ENCODE measurements at places on chromosomes 7 and 10.

GRCh38 chr7:35971133-35971891 is 170.5 kb downstream of the SEPTIN7 start:
- DNase-seq, result no peak

DNA sequence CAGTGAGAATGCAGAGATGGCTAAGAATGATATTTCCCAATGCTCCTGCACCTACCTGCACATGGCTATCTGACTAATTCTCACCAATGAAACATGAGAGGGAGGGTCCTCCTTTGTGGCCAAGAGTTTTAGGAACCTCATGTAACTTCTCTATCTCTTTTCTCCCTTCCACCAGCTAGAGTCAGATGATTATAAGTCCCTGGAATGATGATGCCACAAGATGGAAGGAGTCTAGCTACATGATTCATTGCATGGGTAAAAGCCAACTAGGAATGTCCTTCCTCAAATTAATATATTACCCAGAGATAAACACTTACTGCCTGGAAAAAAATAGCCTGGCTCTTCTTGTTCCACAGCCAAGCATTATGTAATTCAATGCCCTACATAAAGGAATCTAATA is 55.1 kb upstream of the AASS start:
- DNase-seq, result no peak

DNA sequence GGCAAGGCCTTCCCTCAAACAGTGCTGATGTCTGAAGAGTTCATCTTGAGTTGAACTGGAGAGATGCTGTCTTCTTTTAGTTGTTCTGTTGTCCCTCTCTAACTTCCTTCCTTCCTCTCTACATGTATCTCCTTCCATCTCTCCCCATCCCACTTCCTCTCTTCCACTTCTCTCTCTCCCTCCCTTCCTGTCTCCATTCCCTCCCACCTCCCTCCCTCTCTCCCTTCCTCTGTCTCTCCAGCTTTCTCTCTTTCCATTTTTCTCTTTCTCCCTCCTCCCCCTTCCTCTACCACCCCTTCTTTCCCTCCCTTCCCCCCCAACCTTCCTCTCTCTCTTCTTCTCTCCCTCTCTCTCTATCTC is 40.7 kb upstream of the TNS3 start:
- no peak for DNase-seq

DNA sequence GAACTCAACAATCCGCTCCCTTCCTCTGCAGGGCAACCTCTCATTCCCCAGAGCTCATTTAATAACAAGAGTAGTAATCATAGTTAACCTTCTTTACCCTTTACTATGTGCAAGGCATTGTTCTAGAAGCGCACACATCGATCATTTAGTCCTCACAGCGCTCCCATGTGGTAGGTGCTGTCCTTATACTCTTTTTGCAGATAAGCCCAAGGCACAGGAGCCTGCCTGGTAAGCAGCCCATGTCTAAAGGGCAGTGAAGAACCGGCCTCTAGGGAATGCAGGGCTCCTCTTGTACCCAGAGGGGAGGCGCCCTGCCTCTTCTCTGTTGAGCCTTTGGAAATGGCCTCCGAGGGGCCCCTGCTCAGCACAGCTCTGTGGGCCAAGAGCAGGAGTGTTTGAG is 14.3 kb downstream of the CHST3 start:
- DNase-seq, result no peak

DNA sequence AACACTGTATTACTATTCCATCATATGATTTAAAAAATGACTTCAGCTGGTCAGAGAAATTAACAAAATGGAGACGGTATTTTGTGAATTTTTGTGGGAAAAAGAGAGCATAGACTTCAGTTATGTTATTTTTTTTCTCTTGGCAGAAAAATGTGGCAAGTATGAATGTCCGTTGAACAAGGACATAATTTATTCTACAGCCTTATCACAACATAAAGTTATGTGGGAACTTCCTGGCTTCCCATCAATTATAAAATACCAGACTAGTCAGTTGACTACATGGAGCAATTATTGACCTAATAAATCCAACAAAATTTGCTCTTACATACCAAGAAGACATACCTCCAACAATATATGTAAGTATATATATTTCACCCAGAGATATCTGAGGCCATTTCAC is 88.6 kb upstream of the PPP1R3A start:
- DNase-seq, result no peak

GRCh38 chr10:79349766-79350406 is 2.6 kb downstream of the PPIF start:
- no peak for DNase-seq

GRCh38 chr7:29091715-29092114 is 54.6 kb downstream of the CPVL start:
- no peak for DNase-seq

DNA sequence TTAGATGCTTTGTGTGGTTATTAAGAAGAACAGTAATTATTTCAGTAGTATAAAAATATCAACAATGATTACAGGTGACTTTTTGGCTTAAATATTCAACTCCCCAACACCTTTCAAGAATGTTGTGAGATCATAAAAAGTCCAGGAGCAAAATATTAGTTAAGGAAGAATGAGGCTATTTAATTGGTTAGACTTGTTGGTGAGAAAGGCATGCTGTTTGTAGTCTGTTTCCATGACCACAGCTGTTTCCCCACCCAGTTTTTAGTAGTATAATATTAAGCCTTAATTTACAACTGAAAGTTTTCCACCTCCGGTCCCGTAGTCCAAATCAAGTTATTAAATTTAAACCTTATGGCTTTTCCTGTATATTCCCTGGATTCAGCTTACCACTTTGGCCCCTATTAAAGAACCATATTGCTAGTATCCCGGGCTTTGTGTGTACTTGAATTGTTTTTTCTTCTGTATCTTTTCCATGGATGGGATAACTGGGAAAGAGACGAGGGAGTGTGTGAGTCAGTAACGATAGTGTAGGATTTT is 133.3 kb downstream of the CELF2 start:
- DNase-seq, result no peak

- no peak for DNase-seq
Measured at GRCh38 chr7:90850471-90850870, 254.3 kb downstream of the CDK14 start.

DNA sequence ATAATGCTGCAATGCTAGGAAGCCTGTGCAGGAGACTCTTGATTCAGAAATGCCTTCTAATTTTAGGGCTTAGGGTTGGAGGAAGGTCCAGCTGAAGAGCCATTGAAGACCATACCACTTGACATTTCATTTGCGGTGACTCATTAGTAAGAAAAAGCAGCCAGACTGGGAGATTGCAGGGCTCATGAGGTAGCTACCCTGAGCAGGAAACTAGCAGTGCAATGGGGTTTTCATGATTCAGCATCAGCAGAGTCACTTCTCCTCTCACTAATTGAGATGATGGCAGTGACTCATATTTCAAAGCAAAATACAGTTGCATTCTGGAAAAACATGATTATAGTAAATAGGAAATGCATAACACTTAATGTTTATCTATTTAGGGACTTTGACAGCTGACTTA is 434.1 kb downstream of the DNAJB9 start:
- no peak for DNase-seq

GRCh38 chr7:26627891-26628341 is 236.5 kb downstream of the SKAP2 start:
- DNase-seq, result no peak

- no peak for DNase-seq
Measured at GRCh38 chr10:80407812-80408241, 524 bp upstream of the PRXL2A start.

DNA sequence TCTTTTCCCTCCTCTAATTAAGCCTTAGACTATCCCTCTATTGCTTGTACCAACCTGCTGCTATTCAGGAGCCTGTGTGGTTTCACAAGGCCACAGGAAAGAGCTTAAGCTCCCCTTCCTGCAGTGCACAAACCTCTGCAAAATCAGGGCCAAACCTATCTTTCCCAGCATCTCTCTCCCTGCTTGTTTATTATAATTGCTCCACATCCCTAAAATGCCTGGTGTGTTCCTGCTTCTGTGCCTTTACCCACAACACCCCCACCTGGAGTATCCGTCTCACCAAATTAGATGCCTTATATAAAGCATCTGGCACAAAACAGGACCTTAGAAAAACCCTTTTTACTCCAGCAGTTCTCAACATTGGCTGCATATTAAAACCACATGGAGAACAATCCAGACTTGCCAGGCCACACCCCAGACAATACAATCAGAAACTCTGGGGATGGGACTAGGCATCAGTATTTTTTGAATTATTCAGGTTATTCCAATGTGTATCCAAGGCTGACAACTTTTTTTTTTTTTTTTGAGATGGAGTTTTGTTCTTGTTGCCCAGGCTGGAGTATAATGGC is 16.7 kb downstream of the SEC31B start:
- no peak for DNase-seq

GRCh38 chr7:107982042-107982840 is 20.7 kb downstream of the LAMB1 start:
- no peak for DNase-seq

DNA sequence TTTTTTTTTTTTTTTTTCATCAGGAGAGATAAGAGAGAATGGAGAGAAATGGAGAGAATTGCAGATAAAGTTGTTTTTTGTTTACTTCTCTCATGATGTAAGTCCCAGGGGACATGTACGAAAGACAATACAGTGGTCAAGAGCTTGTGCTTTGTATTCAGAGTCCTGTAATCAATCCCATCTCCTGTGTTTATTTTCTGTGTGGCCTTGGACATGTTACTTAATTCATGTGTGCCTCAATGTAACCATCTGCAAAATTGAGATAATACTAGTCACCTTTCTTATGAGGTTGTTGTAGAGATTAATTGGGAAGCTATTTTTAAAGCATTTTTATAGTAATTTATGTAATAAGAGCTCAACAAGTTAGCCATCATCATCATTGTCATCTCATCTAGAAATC is 117.5 kb downstream of the CDK14 start:
- no peak for DNase-seq

DNA sequence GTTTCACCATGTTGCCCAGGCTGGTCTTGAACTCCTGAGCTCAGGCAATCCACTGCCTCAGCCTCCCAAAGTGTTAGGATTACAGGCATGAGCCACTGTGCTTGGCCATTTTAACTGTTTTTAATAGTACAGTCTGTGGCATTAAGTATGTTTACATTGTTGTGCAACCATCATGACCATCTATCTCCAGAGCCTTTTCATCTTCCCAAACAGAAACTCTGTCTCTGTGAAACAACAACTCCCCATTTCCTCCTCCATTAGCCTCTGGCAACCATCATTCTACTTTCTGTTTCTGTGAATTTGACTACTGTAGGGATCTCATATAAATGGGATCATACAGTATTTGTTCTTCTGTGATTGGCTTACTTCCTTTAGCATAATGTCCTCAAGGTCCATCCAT is 48.3 kb upstream of the SEPHS1 start:
- no peak for DNase-seq

- no peak for DNase-seq
Measured at GRCh38 chr10:112269266-112269665, 13.9 kb upstream of the TECTB start.

DNA sequence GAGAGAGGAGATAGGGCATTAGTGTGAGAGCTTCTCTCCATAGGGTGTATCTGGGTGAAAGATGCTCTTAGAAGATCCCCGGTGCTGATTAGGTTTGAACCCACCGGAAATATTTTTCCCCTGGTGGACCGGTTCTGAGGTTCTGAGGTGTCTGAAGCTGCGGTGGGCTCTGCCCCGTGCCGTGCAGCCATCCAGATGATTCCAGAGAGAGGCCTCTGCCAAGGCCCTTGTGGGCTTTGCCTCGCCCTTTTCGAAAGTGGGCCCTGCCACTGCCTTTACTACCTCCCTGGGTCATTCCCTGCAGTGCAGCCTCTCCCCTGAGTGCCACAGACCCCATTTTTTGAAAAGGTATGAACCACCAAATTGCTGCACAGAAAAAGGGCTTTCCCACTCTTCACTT is 2.8 kb downstream of the GIMAP8 start:
- DNase-seq, result no peak

- no peak for DNase-seq
Measured at GRCh38 chr10:128714644-128715415, 588.6 kb upstream of the MKI67 start.

DNA sequence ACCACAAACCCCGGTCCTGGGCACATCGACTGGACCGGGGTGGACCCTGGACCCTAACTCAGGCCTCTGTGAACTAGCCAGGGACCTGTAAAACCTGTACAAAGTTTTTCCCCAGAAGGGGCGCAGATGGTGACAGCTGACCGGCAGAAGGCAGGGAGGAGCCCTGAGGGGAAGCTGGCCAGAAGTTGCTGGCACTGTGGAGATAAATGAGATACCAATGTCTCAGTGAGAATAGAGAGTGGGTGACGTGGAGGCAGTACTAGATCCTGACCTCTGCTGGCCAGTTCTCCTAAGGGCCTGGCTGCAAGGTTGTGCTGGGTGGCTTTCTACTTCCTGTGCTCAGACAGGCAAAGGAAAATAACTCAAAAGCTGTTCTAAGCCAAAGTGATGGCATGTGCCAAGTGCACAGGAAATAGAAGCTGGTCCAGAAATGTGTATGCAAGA is 10.6 kb upstream of the TSPAN14 start:
- peak; percentile 35 for DNase-seq

- peak; percentile 86 for DNase-seq
Measured at GRCh38 chr10:101903827-101904550, 60.4 kb upstream of the KCNIP2 start.

- no peak for DNase-seq
Measured at GRCh38 chr10:85333594-85333993, 1005.2 kb downstream of the CCSER2 start.

- DNase-seq, result no peak
Measured at GRCh38 chr10:133388236-133388972, 5.6 kb upstream of the MTG1 start.

DNA sequence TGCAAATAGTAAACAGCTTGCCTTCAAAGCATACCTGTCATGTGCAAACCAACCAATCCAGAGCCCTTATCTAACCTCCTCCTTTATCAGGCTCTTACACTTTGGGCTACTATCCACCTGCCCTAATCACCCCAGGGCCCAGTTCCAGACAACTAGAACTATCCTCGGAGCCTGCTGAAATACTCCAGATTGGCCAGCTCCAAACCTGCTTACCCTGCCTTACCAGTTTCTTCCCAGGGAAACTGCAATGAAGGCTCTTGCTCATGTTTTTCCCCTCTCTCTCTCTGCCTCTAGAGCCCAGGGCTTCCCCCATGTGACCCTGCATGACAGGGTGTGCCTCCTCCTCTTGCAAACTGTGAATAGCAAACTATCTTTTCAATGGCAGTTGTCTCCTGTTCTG is 81.4 kb upstream of the CAPZA2 start:
- DNase-seq, result no peak

GRCh38 chr10:74071157-74071556 is 73.2 kb downstream of the VCL start:
- no peak for DNase-seq

- DNase-seq, result no peak
Measured at GRCh38 chr7:115603416-115603815, 427.1 kb downstream of the TFEC start.

- DNase-seq, result no peak
Measured at GRCh38 chr7:143905509-143905908, 3.5 kb upstream of the TCAF1 start.

DNA sequence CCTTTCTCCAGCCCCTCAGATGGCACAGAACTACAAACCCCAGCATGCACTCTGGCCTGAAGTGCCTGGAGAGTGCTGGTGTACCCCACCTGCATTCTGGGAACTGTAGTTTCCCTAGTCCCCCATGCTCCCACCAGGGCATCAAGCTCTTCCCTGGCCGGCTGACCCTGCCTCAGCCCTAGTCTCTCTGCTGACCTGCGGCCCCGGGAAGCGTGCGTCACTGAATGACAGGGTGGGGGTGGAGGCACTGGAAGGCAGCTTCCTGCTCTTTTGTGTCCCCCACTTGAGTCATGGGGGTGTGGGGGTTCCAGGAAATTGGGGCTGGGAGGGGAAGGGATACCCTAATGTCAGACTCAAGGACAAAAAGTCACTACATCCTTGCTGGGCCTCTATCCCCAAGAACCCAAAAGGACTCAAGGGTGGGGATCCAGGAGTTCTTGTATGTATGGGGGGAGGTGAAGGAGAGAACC is 2.1 kb downstream of the NOS3 start:
- DNase-seq, result no peak

Measured in Jurkat, Clone E6-1 (cell line).